ENCODE measurements at places on chromosomes 3 and 15.

- DNase-seq: no peak
These were observed 191.5 kb downstream of the PLCH1 start for GRCh38 chr3:155553326-155553725.

DNA sequence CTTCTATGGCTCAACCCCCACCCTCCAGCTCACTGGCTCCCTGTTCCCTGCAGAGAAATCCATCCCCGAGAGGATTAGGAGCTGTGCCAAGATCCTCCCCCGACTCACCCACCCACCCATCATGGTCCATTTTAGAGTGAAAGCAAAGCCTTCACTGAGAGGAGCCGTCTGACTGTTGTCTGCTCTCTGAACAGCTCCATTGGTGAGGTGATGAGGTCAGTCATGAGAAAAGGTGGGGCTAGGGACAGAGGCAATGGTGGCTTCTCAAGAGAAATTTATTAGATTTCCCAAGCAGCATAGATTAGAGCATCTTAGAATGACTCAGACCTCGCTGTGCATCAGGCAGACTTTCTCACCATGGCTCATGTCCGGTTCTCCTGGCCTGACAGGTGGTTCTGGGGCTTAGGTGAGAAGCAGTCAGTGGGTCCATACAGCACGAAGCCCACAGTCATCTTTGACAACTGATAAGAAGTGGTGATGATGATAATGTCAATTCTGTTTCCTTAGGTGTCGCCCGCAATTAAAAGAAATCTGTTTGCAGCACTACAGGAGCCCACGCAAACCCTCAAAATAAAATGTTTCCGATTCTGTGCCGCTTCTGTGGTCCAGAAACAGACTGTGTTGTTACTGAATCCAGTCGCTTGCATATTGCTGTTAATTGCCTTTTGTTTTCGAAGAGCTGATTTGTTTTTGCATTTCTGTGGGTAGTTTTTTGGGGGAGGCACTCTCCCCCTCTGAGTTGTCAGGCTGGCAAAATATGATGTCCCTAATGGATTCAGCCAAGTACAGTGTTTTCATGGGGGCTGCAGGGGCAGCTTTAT lies 24.8 kb upstream of the RHO start:
- no peak for DNase-seq

DNA sequence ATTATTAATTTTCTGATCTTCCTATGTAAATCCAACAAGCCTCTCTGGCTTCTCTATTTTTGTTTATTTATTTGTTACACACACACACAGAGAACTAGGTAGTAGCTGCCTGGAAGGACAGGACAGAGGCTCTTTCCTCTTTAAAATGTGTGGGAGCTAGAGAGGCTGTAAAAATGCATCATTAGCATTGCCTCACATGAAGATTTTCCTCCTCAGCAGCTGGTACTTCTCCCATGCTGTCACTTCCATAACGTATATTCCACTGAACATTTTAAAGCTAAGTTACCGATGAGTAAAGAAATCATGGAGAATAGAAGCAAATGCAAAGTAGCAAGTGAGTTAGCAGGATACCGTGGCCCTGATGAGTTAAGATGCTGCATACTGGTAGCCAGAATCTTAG lies 63.9 kb downstream of the IMPG2 start:
- no peak for DNase-seq

DNA sequence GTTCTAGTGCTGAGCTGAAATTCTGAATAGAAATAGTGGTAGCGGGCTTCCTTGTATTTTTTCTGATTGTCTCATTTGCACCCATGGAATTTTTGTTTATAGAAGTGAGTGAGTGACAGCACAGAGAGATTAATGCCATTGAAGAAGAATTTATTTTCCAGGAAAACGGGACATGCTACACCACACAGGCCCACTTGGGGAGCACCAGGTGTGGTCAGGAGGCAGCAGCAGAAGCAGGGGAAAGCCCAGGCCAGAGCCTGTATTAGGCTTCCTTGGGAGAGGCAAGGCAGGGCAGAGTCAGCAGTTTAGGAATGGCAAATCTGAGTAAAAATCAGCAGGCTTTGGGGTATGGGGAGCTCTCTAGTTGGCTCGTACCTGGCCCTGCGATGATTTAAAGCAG lies 88.4 kb upstream of the ATP11B start:
- DNase-seq: no peak

- no peak for DNase-seq
These were observed 48.4 kb downstream of the LRIG1 start for GRCh38 chr3:66452303-66453011.
